ENCODE measurements at places on chromosomes 4 and X.

- DNase-seq = no peak
Observed at GRCh38 chr4:177401658-177402273, 40.5 kb downstream of the AGA start.

DNA sequence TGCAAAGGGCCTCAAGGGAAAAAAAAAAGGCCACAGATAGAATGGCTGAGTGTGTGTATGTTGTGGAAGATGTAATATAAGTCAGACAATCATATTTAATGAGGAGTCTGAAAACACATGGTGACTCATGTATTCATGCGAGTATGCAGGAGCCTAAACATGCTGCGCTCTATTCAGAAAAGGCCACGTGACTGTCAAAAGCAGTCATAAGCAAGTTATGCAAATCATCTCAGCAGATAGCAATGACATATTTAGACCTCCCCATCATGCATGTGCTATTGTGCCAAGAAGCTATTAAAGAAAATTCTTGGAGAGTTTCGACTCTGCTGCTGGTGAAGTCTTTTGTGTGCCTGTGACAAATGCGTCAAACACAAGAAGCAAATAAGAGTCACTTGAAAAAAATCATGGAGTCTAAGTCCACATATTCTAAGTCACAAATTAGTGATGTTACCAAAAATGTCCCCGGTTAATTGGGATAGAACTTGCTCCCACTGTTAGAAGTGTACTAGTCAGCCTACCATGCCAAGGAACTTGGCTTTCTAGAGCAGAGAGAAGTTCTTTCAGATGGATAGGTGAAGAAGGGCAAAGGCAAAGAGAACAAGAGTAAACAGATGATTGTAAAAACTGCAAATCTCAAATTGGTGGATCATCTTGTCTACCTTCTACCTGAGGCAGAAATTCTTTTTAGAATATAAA is 5.0 kb downstream of the LNX1 start:
- no peak for DNase-seq

GRCh38 chr4:61860376-61860775 is 660.2 kb downstream of the ADGRL3 start:
- no peak for DNase-seq

GRCh38 chrX:118975831-118976598 is 1.6 kb downstream of the LONRF3 start:
- peak; percentile 1 for DNase-seq

- no peak for DNase-seq
Observed at GRCh38 chrX:133561251-133561650, 146.0 kb upstream of the GPC4 start.

DNA sequence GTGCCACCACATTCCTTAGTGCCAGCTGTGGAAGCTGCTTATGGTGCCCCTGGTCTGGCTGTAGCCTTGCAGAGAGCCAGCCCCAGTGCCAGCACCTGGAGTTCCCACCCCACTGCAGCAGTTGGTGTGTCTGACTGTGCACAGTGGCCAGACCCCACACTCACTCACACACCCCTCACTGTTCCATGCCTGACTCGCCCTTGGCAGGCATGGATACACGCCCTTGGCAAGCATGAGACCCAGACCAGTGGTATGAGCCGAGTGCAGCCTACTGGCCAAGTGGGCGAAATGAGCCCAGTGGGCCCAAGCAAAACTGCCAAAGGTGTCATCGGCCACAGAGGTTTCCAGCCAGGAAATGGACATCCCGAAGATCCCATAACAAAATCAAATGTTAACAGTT is 27.4 kb downstream of the NAA11 start:
- DNase-seq = no peak

- DNase-seq = no peak
Observed at GRCh38 chr4:7529368-7530080, 94.8 kb upstream of the PSAPL1 start.

GRCh38 chr4:60605646-60606354 is 594.3 kb upstream of the ADGRL3 start:
- DNase-seq = no peak

DNA sequence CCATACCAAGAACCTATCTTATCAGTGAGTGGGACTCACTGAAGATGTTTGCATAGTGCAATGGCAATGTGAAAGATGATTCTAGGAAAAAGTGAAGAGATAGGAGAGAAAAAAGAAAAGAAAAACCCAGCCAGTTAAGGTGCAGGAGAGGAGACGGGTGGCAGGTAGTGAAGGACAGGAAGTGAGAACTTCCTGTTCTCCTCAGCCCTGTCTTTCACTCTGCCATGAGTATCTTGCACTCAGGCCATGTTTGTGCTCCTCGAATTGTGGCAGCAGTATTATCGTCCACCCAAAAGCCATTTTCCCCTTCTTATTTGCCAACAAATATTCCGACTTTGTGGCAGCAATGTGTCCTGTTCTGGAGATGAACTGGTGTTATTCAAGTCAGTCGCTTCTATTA is 8.6 kb upstream of the ENPEP start:
- no peak for DNase-seq

- no peak for DNase-seq
Observed at GRCh38 chrX:133412246-133412645, 3.0 kb downstream of the GPC4 start.

- DNase-seq = no peak
Observed at GRCh38 chr4:8457646-8458252, 17.2 kb downstream of the TRMT44 start.

DNA sequence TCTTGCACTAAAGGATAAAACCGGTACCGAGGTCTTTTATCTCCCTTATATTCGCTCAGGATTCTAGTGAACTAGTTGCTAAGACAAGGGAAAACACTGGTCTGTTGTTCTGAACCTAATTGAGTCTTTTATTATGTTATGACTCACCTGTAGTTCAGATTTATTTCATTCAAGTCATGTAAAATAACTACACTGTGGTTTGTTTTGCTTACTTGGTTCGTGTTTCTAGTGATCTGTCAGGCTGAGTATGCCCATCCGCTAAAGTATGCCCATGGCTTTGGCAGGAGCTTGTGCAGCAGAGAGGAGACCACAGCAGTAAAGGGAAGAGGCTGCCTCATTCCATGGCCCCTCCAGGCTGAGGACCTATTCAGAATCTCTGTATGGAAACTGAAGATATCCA is 126.1 kb downstream of the AFF1 start:
- DNase-seq = no peak

DNA sequence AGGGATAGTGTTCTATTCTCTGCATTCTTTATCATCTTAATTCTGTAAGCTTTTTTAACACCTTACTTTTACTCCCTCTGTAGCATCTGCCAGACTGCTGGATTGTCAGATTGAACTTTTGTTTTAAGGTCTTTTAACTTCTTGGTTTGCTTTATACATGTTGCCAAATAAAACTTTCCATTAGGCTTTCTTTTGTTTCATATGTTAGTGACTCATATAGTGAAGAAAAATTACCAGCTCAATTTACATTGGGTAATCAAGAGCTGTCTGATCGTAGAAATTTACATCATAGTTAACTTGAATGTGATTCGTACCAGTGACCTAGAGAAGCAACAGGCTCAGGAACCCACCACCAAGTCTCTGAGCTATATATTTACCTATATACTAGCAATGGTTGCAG is 28.5 kb upstream of the KLHL4 start:
- DNase-seq = no peak

- DNase-seq = no peak
Observed at GRCh38 chr4:45036677-45037076, 310.3 kb upstream of the GNPDA2 start.

DNA sequence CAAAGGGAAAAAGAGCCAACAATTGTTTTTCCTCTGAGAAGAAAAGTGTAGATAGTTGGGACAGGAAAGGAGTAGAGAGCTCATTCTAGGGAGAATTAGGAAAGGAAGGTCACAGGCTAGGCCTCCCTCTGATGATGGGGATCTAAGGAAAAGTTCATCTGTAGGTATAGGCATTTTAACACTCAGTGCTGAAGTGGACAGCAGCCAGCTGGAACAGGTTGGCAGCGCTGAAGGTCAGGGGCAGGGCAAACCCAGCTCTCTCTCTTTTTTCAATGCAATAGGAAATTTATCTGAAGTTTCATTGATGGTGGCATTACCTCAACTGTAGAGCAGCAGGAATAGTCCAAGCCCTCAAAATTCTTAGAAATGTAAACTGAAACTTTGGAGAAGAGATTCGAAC is 98.5 kb upstream of the ETNPPL start:
- DNase-seq = peak; percentile 52

GRCh38 chr4:73816814-73817213 is 19.7 kb upstream of the CXCL6 start:
- no peak for DNase-seq

GRCh38 chr4:46445710-46446314 is 55.9 kb upstream of the GABRA2 start:
- no peak for DNase-seq

- DNase-seq = no peak
Observed at GRCh38 chrX:87975365-87975764, 457.8 kb downstream of the KLHL4 start.

- no peak for DNase-seq
Observed at GRCh38 chr4:96543346-96543745, 703.5 kb downstream of the PDHA2 start.

GRCh38 chr4:168593399-168593798 is 96.5 kb downstream of the PALLD start:
- DNase-seq = no peak

DNA sequence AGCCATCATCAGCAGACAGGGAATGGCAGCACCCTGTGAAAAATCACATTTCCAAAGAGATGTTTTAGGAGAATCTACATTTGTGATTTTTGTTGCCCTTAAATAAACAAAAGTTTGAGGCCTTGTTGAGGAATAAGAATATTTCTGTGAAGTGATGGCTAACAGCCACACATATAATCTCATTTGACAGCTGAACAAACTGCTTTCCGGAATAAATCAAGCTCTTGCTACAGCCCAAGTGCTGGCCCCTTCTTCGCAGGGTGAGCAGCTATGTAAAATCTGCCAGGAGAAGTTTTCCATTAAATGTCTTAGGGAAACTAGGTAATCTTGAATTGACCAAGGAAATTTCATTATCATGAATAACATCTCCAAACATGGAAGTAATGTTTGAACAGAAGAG is 106.4 kb upstream of the GPM6B start:
- DNase-seq = no peak

- DNase-seq = no peak
Observed at GRCh38 chr4:113539408-113539807, 222.1 kb downstream of the CAMK2D start.

DNA sequence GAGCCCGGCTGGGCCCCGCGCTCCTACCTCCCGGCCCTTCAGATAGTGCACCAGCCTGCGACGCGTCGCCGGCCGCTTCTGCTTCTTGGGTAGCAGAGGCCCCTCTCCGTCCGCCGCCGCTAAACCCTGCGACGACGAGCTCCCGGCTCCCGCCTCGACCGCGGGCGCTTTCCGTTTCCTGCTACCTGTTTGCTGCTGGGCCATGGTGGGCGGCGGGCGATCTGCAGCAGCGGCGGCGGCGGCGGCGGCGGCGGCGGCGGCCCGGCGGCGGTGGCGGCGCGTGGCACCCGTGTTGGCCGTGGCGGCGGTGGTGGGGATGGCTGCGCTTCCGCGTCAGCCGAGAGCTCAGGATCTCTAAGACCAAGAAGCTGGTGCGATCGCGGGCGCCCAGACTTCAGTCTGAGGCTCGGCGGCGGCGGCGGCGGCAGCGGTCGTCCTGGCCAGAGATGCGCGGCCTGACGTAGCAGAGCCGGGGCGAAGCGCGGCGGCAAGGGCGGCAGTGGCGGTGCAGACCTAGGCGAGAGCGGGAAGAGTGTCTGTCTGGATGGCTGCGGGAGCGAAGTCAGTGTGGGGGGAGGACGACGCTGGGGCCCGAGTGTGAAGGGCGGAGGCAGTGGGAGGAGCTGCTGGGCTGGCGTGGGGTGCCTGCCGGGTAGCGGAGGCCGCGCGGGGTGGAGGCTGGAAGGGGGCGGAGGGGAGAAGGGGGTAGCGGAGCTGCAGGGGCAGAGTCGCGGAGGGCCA is at the start of gene DCAF12L2:
Gene DCAF12L2 (minus strand): TSS at position 569 of the 741 bp plus-strand sequence. CDS start 365 bp downstream, at position 204.
- DNase-seq = no peak

GRCh38 chr4:7487998-7488671 is 53.4 kb upstream of the PSAPL1 start:
- no peak for DNase-seq
